T-helper 2 cell treated with Interferon-gamma antibody and Interleukin-4, amounts not matched to agents 5 μg/mL and 100 μg/mL, for 36 hours (primary cell): ENCODE measurements at places on chromosomes 13 and 19.

- DNase-seq: no peak
Observed at GRCh38 chr13:85236413-85236812, 562.8 kb downstream of the SLITRK6 start.

DNA sequence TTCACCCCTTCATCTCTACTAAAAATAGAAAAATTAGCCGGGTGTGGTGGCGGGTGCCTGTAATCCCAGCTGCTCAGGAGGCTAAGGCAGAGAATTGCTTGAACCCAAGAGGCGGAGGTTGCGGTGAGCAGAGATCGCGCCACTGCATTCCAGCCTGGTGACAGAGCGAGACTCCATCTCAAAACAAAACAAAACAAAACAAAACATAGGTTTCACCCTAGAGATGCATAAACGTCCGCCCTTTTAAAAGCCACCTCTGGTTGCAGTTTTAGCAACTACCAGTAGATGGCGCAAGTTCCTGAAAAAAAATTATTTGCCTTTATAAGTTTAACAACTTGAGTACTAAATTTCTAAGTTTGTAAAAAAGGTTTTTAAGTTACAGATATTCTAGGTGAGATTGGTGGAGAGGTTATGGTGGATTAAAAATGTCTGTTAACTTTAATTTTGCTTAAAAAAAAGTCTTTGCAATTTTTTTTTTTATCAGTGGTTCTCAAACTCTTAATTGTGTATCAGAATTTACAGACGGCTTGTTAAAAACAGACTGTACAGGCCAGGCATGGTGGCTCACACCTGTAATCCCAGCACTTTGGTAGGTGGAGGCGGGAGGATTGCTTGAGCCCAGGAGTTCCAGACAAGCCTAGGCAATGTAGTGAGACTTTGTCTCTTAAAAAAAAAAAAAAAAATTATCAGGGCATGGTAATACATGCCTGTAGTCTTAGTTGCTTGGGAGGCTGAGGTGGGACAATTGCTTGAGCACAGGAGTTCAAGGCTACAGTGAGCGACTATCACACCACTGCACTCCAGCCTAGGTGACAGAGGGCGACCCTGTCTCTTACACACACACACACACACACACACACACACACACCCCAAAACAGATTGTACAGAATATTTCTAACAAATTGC, 42.1 kb downstream of the NAA16 start:
- DNase-seq: peak; percentile 36

DNA sequence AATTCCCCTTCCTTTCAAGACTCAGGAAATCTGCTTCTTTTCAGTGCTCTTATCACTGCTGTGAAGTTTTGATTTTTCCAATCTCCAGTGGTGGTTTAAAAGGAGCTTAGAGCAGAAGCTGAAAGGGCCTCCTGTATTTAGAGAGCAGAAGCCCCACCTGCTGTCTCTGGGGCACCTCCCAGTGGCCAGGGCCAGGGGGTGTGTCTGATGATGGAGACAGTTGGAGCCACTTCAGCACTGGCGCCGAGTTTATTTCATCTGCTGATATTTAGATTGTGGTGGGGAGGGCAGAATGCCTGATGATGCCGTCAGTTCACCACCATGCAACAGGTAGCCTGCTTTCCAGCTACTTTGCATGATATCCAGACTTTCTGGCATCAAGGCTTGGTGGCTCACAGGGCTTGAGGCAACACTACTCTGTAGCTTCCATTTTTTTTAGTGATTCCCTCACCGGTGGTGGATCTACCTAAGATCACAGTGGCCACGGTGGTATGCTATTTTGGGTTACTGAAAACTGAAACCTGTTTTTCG, 371.9 kb downstream of the KCNRG start:
- DNase-seq: no peak

GRCh38 chr13:31038834-31039552, 106.5 kb downstream of the TEX26 start:
- peak; percentile 57 for DNase-seq

DNA sequence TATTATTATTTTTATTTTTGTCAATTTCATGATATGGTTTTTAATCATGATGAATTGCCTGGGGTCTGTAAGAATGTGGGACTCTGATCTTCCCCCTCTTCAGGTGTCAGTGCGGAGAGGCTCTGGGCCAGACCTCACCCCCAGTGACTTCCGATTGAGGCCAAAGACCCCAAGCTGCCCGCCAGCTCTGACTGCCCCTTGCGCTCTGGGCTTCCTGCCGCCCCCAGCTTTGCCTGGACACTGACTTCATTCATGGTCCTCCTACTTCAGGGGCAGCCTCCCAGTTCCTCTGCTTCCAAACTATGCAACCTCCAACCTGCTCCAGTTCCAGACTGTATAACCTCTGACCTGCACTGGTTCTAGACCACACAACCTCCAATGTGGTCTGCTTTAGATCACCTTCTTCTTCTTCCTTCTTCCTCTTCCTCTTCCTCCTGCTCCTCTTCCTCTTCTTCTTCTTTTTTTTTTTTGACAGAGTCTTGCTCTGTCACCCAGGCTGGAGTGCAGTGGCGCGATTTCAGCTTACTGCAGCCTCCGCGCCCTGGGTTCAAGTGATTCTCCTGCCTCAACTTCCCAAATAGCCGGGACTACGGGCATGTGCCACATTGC, 6.7 kb upstream of the PPP5C start:
- DNase-seq: no peak

- DNase-seq: no peak
Observed at GRCh38 chr13:27825072-27825471, 32.8 kb downstream of the GSX1 start.

DNA sequence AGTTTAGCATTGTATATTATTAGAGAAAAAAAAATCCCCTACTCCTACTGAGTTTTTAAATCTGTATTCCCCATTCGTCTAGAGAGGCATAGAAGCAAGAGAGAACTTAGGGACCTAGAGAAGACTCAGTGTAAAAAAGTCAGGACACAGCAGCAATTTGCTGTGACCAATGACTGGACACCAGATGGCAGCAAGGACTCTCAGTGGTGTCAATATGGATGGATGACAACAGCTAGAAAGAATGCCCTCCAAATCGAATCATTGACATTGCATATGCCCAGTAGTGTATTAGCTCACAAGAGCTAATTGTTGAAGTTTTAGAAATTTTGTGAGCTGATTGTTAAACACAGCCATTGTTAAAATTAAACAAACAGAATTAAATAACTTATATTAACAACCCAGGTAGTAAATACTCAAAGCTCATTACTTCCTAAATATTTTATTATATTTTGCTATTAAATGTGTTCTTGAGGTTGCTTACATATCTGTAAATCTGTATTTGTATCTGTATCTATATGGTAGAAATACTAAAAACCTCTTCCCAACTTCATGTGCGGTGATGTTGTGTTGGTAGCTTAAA, 43.9 kb downstream of the SIAH3 start:
- DNase-seq: no peak

DNA sequence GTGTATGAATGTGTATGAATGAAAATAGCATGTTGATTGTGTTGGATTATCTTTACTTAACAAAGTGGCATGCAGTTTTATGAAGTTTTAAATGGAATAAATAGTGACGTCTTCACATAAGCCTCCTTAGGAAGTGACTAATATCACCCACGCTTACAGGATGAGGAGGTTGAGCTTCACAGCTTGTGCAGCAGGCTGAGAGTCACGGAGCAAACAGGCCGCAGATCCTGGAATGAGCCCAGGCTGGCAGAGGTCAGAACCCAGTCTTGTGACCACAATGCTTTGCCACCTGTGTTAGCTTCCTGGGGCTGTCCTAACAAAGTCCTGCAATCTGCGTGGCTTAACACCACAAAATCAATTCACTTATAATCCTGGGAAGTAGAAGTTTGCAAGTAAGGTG, 20.8 kb downstream of the LAIR2 start:
- peak; percentile 76 for DNase-seq

DNA sequence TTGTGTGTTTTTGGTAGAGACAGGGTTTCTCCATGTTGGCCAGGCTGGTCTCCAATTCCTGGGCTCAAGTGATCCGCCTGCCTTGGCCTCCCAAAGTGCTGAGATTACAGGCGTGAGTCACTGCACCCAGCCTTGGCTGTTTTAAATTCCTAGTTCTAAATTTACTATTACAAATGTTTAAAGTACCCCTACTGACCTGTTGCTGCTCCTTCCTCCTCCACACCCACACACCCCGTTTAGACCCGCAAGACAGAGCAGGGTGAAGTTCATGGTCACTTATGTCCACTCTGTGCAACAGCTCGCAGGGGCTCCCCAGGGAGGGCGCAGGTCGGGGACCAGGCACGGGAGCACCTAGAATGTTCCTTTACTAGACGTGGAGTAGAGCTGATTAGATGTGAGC, 28.7 kb downstream of the TMEM161A start:
- no peak for DNase-seq

DNA sequence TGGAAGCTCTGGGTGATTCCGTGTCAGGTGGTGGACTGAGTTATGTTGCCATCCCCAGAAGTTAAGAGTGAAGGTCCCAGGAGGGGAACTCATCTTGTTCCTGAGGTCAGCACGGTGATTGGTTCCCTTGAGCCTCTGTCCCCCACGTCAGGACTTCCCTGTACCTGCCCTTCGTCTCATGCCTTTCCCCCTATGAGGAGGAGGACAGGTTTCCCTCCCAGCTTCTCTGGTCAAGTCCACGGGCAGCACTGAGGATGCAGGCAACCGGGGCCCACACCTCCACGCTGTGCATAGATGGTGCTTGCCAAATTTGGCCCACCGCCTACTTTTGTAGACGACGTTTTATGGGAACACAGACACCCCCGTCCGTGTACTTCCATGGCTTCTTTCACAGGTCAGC, 42.7 kb downstream of the TEX29 start:
- no peak for DNase-seq

GRCh38 chr19:4618019-4618418, 21.3 kb upstream of the TNFAIP8L1 start:
- no peak for DNase-seq

DNA sequence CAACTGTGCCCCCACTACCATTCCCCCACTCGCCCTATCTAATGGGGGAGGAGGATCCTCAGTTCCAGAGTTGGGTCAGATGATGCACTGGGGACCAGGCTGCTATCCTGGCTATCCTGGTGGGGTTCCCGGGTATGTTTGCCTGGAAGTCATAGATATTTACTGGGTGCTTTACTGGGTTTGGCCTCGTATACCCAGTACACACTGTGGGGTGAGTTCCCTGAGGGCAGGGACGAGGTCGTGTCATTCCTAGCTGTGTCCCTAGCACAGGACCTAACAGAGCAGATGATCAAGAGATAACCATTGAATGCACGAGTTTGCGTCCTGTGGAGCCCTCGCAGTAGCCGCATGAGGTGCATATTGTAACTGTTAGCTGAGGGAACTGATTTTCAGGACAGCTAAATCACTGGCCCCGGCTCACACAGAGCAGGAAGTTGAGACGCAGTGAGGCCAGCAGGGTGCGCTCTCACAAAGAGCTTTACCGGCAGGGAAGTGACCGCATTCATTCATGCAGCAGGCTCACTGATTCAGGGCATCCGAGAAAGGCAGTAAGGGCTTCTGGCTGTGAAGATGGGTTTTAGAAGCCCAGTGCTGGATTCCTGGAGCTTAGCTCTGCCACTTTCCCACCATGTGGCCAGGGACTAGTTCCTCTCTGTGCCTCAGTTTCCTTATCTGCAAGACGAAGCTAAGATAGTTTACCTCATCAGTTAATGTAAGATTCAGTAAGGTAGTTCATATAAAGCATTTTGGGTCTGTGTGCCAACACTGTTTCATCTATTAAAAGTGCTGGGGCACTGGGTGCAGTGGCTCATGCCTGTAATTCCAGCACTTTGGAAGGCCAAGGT, 6.0 kb downstream of the RUVBL2 start:
- peak; percentile 47 for DNase-seq

DNA sequence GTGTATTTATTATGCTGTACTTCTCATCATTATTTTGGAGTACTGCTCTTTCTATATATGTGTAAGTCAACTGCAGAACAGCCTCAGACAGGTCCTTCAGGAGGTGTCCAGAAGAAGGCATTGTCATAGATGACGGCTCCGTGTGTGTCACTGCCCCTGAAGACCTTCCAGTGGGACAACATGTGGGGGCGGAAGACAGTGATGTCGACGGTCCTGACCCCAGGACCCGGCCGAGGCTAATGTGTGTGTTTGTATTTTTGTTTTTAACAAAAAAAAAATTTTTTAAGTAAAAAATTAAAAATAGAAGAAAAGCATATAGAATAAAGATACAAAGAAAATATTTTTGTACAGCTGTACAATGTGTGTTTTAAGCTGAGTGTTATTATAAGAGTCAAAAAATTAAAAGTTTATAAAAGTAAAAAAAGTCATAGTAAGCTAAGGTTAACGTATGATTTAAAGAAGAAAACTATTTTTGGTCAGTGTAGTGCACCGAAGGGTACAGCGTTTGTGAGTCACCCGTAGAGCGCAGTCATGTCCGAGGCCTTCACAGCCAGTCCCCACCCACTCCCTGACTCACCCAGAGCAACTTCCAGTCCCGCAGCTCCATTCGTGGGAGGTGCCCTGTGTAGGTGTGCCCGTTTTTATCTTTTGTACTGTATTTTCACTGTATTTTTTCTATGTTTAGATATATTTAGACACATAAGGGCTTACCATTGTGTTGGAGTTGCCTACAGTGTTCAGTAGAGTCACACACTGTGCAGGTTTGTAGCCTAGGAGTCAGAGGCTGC, 42.2 kb upstream of the SPACA7 start:
- no peak for DNase-seq

DNA sequence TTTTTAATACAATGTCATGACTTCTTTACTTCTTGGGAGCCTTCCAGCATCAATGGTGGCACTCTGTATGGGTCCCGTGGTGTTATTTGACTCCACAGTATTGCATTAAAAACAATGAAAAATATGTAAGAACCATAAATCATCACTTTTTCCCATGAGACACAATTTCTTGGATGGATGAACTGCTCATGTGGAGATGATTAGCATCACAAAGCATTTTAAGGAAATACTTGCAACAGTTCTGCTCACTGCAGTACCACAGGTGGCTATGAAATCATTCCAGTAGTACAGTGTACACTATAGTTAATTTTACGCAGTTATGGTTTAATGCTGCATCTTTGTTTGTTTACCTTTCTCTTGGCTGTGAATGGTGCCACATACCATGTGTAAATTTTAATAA, 37.2 kb upstream of the C1QTNF9B start:
- no peak for DNase-seq

GRCh38 chr19:56111601-56112312, 9.3 kb downstream of the ZNF787 start:
- DNase-seq: peak; percentile 15
